ENCODE measurements at places on chromosomes 16 and 17. TPM values are rescaled to one million over a fixed set of nuclear protein-coding genes. Genes with fewer than 3 reads are reported as not detected.
A peak's percentile ranks its signal among the peaks of the same experiment; 100 is the strongest.

The MYH1 gene
- not detected for total RNA-seq

The ZNF668 gene
- 7.8 TPM for total RNA-seq

The KCNG4 gene
- not detected for total RNA-seq

The GRB7 gene
- total RNA-seq, result 3.5 TPM

The CCL14 gene
- not detected for total RNA-seq

The FSCN2 gene
- 1.8 TPM for total RNA-seq

The IL4R gene
- total RNA-seq, result 348 TPM

DNA sequence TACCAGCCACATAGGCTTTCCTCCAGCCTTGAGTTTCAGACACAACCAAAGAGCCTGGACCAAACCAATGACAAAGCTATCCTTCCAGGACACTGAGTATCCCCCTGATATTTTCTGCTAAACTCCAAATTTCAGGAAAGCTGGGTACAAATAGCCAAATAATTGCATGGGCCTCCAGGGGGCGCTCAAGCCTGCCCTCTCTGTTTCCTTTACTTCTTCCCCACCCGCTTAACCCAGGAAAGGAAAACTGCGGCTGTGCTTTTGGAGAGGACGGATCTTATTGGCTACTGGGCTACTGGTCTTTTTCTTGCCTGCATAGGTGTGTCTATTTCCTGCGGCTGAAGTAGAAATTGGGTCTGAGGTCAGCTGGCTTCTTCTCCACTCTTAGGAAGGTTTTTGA, 30.1 kb downstream of the GNGT2 start:
- H3K27me3 ChIP-seq, result peaks cover 2% of the 10 kb centered on the region
- H3K4me3 ChIP-seq, result peak overlapping the region; percentile 43
- peak; percentile 55 for DNase-seq
- H3K36me3 ChIP-seq, result peaks cover 8% of the 10 kb centered on the region
- H3K27ac ChIP-seq, result no peak overlapping the region

DNA sequence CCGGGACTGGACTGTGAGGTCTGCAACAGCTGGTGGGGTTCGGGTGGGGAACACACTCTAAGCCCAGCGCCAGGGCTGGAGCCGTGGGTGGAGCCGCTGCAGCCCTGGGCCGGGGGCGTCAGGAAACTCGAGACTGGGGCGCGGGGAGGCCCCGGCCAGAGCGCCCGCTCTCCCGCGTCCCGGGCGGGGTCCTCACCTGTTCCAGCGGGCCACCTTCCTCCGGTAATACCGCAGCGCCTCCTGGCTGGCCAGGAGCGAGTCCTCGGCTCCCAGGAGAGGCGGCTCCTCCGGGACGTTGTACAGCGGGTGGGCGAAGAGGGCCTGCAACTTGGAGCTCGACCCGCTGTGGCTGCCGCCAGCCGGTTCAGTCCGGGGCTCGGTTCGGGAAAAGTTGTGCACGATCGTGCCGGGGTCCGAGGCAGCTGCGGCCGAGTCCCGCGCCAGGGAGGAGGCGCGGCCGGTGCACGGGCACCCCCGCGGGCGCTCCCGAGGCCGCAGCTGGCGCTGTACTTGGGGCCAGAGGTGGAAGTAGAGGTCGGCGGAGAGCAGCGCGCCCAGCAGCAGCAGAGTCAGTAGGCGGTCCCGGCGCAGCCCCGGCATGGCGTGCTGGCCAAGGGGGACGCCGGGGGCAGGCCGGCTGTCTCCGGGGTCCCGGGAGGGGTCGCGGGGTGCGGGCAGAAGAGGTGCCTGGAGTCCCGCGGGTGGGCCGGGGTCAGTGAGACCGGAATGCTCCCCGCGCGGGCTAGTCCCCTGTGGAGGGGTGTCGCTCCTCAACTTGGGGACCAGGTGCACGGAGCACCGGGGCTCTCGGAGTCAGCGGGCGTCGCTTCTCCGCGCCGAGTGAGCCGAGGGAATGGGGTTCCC, 868 bp downstream of the FAM20A start:
- peaks cover 79% of the 10 kb centered on the region for H3K27me3 ChIP-seq
- peak; percentile 27 for DNase-seq
- H3K4me1 ChIP-seq, result peaks cover 7% of the 10 kb centered on the region
- H3K27ac ChIP-seq, result no peak overlapping the region

GRCh38 chr17:12667299-12667958, 1.7 kb downstream of the MYOCD start:
- peaks cover 39% of the 10 kb centered on the region for H3K27me3 ChIP-seq
- DNase-seq, result no peak
- H3K4me3 ChIP-seq, result no peak overlapping the region
- H3K27ac ChIP-seq, result no peak overlapping the region
- peaks cover 1% of the 10 kb centered on the region for H3K36me3 ChIP-seq

DNA sequence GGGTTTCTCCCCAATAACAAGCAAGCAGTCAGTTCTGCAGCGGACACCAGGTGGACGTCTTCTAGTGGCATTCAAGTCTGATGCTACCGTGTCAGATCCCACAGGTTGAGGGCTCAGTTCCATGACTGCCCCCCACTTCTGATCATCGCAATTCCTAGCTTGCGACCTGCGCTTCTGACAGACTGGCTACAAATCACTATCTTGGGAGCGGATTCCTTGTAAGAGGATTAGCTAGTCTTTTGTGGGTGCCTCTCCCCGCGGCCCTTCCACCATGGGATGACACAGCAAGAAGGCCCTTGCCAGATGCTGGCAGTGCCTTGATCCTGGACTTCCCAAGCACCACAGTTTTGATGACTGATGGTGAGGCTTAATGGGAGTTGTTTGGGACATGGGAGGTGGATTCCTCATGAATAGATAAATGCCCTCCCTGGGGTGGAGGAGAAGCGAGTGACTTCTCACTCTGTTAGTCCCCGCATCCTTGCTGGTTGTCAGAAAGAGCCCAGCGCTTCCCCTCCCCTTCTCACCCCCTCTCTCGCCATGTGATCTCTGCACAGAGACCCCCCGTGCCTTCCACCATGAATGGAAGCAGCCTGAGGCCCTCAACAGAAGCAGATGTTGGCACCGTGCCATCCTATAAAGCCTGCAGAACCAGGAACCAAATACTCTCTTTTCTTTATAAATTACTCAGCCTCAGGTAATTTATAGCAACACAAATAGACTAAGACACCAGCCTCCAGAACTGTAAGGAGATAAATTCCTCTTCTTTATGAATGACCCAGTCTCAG, 19.1 kb downstream of the CDIP1 start:
- no peaks in the 10 kb centered on the region for H3K36me3 ChIP-seq
- H3K27ac ChIP-seq, result no peak overlapping the region
- no peak for DNase-seq
- no peak overlapping the region for H3K4me3 ChIP-seq
- H3K4me1 ChIP-seq, result peaks cover 22% of the 10 kb centered on the region
- no peaks in the 10 kb centered on the region for H3K27me3 ChIP-seq

- no peak overlapping the region for H3K27ac ChIP-seq
- no peak overlapping the region for H3K4me3 ChIP-seq
- no peaks in the 10 kb centered on the region for H3K36me3 ChIP-seq
- H3K27me3 ChIP-seq, result no peaks in the 10 kb centered on the region
- no peaks in the 10 kb centered on the region for H3K4me1 ChIP-seq
- no peak for DNase-seq
These were observed 114.2 kb upstream of the TMEM97 start for GRCh38 chr17:28204751-28205150.

- H3K4me1 ChIP-seq, result peaks cover 21% of the 10 kb centered on the region
- H3K27me3 ChIP-seq, result no peaks in the 10 kb centered on the region
- H3K27ac ChIP-seq, result peak overlapping the region; percentile 15
- peak overlapping the region; percentile 48 for H3K4me3 ChIP-seq
- no peaks in the 10 kb centered on the region for H3K36me3 ChIP-seq
These were observed 83.1 kb downstream of the TNRC6C start for GRCh38 chr17:78041386-78042179.

GRCh38 chr16:77246150-77246549, 46.9 kb downstream of the SYCE1L start:
- H3K27ac ChIP-seq, result no peak overlapping the region
- no peaks in the 10 kb centered on the region for H3K27me3 ChIP-seq
- no peaks in the 10 kb centered on the region for H3K36me3 ChIP-seq

- peak overlapping the region; percentile 92 for H3K27ac ChIP-seq
- H3K4me1 ChIP-seq, result peaks cover 68% of the 10 kb centered on the region
- no peaks in the 10 kb centered on the region for H3K27me3 ChIP-seq
- peak overlapping the region; percentile 100 for H3K4me3 ChIP-seq
- peaks cover 26% of the 10 kb centered on the region for H3K36me3 ChIP-seq
These were observed 2.1 kb downstream of the ITGAL start for GRCh38 chr16:30474684-30475083.

GRCh38 chr17:1270210-1271029, at the start of gene BHLHA9:
Gene BHLHA9 (plus strand): TSS chr17:1270444. CDS start chr17:1270564, 120 bp downstream.
- H3K4me1 ChIP-seq, result peaks cover 25% of the 10 kb centered on the region
- H3K4me3 ChIP-seq, result peak within 1 kb of the TSS; percentile 98
- H3K27ac ChIP-seq, result no peak within 1 kb of the TSS
- no peaks in the 10 kb centered on the region for H3K36me3 ChIP-seq
- peaks cover 44% of the 10 kb centered on the region for H3K27me3 ChIP-seq
- DNase-seq, result no peak

All from activated T-cell treated with anti-CD3 and anti-CD28 coated beads, Interleukin-2, amount 50 U/mL, for 72 hours (primary cell).